ENCODE measurements at places on chromosomes 12 and 14. TPM values are rescaled to one million over a fixed set of nuclear protein-coding genes. Genes with fewer than 3 reads are reported as not detected.

Gene PPP1R1A
- polyA plus RNA-seq, result not detected

Gene PRB2
- not detected for polyA plus RNA-seq

Gene SERPINA1
- polyA plus RNA-seq, result 0.12 TPM

Gene PLEKHD1
- not detected for polyA plus RNA-seq

Gene ARG2
- polyA plus RNA-seq, result 13.8 TPM

Gene SIX1
- polyA plus RNA-seq, result not detected

Gene ACTN1
- polyA plus RNA-seq, result 426 TPM

Data from foreskin keratinocyte (primary cell).